ENCODE measurements at places on chromosomes 7 and 10.

DNA sequence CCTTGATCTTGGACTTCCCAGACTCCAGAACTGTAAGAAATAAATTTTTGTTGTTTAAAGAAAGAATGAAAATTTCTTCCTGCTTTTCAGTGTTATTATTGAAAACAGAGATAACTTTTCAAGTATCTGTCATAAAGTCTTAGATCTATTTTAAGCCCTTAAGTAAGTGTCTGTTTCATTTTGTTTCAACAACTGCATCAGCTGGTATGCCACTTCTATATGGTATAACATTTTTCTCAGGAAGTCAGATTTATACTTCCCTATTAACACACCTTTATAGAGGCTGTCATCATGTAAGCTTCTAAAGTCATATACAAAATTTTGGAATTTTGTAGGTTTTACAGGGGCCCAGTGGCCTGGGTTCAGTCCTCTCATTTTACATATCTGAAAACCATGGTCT, 24.4 kb downstream of the RALA start:
- DNase-seq = no peak

GRCh38 chr7:127733986-127734385, 82.0 kb downstream of the SND1 start:
- no peak for DNase-seq

DNA sequence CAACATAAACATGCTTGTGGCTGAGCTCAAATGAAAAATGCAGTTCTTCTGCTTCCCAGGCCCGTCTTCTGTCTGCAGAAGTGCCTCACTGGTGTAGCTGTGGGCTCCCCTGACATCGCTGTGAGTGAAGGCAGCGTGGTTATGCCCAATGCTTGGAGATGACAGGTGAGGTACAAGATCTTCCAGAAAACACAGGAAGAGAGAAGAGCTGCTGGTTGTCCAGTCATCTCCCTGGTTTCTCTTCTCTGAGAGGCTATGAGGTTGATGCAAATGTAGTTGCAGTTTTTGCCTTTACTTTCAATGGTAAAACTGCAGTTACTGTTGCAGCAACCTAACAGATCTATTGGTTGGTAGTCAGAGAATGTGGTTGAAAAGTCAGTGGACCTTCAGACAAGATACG, 223.6 kb downstream of the GATA3 start:
- no peak for DNase-seq

DNA sequence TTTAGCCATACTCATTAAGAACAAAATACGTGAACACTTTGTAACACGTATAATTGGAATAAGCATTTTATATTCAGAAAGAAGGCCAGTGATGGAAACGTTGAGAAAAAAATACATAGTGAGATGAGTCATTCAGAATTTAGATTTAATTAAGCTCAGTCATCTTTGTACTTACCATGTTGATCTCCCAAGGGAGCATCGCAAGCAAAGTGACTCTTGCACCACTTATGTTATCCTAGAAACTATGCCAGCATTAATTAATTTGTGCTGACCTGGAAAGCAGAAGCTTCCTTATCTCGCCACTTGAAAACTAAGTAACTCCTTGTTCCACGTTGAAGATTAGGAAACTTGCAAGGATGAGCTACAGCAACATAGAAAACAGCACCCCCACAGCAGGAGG, 9.7 kb upstream of the MPP7 start:
- no peak for DNase-seq
